ENCODE measurements at places on chromosomes 12 and 14.

GRCh38 chr14:94483071-94483451 is 7.1 kb upstream of the SERPINA9 start:
- no peak for DNase-seq

- DNase-seq, result no peak
Measured at GRCh38 chr12:93447555-93448290, 6.0 kb upstream of the UBE2N start.

DNA sequence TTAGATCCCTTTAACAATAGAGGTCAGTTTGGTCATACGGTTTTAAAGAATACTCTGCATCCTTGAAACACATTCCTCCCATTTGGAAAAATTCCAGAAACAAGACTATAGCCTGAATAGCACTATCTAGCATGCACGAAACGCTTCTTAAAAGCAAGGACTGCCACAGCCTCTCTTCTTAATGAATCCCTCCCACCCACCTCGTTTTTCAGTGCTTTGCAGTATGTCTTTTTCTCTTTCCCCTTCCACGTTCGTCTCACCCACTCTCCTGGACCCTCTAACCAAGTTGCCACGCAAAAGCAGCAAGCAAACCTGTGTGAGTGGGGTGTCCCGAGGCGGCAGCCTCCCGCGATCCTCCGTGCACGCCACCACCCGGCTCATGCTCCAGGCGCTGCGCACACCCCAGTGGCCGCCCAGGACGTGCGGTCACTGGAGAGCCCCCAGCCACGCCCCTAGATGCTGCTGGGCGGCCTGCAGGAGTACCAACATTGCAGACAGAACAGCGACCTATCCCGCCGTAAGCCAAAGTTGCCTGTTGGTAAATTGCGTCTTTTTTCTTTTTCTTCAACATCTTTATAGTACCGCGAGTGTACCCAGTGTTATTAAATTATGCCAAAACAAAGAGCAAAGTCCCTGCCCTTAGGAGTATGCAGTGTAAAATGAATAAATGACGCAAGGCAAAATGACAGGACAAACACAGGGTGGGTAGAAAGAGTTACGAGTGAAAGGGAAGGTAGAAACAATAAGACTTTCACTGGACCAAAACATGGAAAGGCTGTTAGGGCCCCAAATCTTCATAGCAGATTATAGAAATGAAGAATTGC is at the start of gene SLC38A4:
Gene SLC38A4, minus strand, starts transcription at position 407 of the 824 bp plus-strand sequence. CDS start 32,926 bp downstream, outside the sequence.
- peak; percentile 11 for DNase-seq

DNA sequence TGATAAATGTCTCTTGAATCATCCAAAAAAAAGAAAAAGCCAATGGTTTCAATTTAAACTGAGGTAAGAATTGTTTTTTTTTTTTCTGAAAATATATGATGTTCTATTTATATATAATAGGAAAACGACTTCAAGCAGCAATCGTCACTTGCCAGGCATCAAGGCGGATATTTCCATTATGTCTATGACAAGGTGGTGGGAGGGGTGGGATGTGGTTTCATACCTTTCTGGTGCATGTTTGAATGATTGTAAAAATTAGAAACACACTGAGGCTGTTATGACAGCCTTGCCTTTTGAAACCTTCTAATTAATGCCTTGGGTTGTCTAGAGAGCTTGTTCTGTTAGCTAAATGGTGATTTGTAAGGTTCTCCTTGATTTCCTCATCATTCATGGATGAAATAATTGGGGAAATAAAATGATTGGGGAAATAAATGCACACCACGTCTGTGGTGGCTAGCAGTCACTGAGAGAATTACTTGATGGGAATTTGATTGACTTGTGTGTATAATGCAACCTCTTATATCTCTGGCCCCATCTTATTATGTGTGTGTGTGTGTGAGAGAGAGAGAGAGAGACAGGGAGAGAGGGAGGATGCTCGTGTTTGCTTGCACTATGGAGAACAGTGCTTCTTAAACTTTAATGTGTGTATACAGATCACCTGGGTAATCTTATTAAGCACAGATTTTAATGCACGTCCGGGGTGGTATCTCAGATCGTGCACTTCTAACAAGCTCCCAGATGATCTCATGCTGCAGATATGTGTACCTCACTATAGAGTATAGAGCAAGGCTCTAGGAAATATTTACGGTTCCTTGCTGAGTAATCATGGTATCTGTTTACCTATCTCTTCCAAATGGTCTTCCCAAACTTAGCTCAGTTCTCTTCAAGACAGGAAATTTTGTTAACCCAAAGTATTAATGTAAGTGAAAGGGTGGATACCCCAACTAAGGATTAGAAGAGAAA is 502.6 kb downstream of the DIO2 start:
- no peak for DNase-seq

- DNase-seq, result no peak
Measured at GRCh38 chr12:47650469-47650868, 55.4 kb downstream of the RPAP3 start.

GRCh38 chr12:75900781-75901254 is 130.8 kb downstream of the PHLDA1 start:
- no peak for DNase-seq

- DNase-seq, result peak; percentile 2
Measured at GRCh38 chr14:28813810-28814209, 47.2 kb downstream of the FOXG1 start.

GRCh38 chr12:82691513-82691912 is 4.8 kb downstream of the TMTC2 start:
- no peak for DNase-seq

- DNase-seq, result peak; percentile 81
Measured at GRCh38 chr12:46160101-46160980, 108.5 kb downstream of the SLC38A1 start.

GRCh38 chr14:39446131-39446744 is 14.0 kb upstream of the FBXO33 start:
- no peak for DNase-seq
